ENCODE measurements at places on chromosomes 2 and 18. TPM values are rescaled to one million over a fixed set of nuclear protein-coding genes. Genes with fewer than 3 reads are reported as not detected.

DNA sequence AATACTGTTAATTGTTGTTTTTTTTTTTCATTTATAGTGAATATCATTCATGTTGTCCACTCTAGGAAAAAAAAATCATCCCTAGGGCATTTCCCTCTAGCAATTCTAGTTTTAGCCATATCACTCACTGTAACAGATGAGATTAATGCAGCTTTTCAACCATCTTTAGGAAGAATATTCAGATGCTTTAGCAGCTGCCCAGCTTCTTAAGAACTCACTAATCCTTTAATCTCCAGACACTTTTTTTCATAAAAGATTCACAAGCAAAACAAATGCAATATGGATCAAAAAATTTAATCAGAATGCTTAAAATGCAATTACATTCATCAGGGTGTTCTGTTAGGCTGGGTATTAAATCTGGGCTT, 692.6 kb downstream of the ERBB4 start:
- no peak for DNase-seq

GRCh38 chr2:160632084-160632975, 138.7 kb upstream of the RBMS1 start:
- no peak for DNase-seq

- DNase-seq = no peak
These were observed 47.9 kb downstream of the ADD2 start for GRCh38 chr2:70720124-70720523.

DNA sequence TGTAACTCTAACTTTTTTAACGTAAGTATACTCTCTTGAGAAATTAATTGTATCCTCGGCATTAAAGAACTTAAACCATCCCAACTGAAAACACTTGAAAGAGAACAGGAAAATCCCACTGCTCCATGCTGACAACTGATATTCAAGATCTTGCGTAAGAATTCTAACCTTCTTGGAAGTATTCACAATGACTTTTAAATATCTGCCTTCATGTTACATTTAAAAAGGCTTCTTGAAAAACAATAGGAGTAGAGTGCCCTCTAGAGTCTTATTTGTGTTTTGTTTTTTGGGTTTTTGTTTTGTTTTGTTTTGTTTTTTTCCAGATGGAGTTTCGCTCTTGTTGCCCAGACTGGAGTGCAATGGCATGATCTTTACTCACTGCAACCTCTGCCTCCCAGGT, 65.4 kb upstream of the DNAJC10 start:
- DNase-seq = no peak

DNA sequence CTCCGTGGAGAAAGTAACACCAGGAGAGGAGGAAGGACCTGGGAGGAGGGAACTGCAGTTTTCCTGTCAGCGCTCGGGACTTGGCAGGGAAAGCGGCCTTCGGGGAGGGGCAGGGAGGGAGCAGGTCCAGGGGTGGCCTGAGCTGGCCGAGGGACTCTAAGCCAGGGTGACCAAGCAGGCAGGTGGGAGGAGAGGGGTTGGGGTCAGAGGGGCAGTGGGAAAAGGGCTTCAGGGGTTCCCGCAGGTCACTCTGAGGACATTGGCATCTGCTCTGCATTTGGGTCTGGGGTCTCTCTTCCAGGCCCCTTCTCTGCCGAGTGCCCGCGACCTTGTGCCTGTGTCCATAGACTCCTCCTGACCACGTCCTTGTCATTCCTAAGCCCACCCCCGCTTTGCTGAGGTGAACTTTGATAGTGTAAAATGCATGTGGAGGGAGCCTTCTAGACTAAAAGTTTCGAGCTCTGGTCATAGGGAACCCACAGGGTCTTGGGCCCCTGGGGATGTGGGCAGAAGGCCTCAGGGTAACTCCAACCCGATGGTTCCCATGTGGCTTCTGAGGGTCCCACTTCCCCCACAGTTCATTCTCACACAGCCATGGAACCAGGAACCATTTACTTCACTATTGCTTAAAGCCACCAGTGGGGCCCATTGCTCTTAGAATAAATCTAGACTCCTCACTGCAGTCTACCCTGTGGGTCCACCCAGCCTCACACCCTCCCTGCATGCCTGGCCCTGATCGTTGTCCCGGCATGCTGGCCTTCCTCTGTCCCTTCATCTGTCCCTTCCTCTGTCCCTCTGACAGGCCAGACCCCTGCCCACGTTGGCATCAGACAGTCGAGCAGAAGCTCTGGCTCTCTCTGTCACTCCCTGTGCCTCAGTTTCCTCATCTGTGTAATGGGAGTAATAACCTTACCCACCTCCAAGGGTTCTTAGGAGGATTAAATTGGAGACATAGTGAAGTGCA, 229.2 kb downstream of the SEPTIN10 start:
- no peak for DNase-seq

GRCh38 chr2:68290901-68291300, 28.8 kb downstream of the CNRIP1 start:
- DNase-seq = no peak

The OTX1 gene
- total RNA-seq = 0.15 TPM

The ARHGAP28 gene
- total RNA-seq = 36.8 TPM

The GBX2 gene
- 1.2 TPM for total RNA-seq
